NCI-H226 (cell line): ENCODE measurements at places on chromosomes 11 and 22.

- peak; percentile 33 for DNase-seq
Measured at GRCh38 chr11:93986716-93987115, 34.4 kb upstream of the HEPHL1 start.

GRCh38 chr11:77801477-77801876 lies 19.0 kb downstream of the RSF1 start:
- DNase-seq = no peak

GRCh38 chr11:123681030-123681429 lies 26.6 kb upstream of the SCN3B start:
- DNase-seq = no peak

DNA sequence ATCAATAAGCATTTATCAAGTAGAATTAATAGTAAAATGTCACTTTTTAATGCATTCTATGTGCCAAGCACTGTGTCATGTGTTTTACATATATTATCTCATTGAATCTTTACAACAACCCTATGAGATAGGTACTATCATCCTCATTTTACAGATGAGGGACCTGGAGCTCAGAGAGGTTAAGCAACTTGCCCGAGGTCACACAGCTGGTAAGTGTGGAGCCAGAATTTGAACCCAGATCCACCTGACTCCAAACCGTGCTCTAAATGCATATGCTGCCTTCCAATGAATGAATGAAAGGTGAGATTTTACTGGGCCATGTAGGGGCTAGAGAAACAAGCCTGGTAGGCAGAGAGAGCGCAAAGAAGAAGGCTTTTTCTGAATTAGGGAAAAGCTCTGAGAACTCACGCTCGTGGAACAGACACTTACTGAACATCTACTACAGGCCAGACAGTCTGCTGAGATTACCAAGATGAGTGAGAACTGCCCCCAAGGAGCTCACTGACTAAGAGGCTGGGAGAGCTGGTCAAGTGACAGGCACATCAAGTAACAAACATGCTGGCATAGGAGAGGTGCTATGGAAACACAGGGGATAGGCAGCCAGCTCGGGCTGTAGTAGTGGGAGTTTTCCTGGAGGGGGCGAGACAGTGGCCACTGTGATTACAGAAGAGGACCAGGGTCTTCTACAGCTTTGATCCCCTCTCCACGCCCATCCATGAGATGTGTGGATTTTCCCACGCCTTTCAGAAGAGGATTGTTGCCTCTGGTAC lies 4.4 kb downstream of the ABCG4 start:
- DNase-seq = no peak

- no peak for DNase-seq
Measured at GRCh38 chr11:78424334-78425270, 7.0 kb upstream of the GAB2 start.

- no peak for DNase-seq
Measured at GRCh38 chr22:42307806-42308563, 37.5 kb upstream of the TCF20 start.

- DNase-seq = no peak
Measured at GRCh38 chr22:47599753-47600152, 837.3 kb downstream of the TBC1D22A start.

GRCh38 chr11:61509043-61510029 lies 787 bp downstream of the LRRC10B start:
- peak; percentile 57 for DNase-seq

DNA sequence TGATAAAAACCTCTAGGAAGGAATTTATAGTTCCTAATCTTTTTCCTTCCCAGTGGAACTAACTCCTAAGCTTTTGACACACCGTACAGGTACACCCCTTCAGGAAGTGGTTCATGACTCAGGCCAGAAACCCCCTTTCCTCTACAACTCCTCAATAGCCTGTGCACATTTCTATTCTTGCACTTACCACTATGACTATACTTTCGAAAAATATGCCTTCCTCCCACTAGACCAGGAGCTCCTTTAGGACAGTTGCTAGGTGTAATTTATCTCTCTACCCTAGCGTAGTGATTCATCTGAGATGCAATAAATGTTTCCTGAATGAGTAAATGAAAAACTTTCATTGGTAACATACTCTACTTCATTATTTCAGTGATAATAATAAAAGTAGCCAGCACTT lies 14.5 kb downstream of the MAP6 start:
- DNase-seq = peak; percentile 98

GRCh38 chr11:117458275-117459122 lies 130.8 kb downstream of the CEP164 start:
- DNase-seq = peak; percentile 79

- DNase-seq = no peak
Measured at GRCh38 chr11:45848654-45849081, 1.4 kb downstream of the CRY2 start.

DNA sequence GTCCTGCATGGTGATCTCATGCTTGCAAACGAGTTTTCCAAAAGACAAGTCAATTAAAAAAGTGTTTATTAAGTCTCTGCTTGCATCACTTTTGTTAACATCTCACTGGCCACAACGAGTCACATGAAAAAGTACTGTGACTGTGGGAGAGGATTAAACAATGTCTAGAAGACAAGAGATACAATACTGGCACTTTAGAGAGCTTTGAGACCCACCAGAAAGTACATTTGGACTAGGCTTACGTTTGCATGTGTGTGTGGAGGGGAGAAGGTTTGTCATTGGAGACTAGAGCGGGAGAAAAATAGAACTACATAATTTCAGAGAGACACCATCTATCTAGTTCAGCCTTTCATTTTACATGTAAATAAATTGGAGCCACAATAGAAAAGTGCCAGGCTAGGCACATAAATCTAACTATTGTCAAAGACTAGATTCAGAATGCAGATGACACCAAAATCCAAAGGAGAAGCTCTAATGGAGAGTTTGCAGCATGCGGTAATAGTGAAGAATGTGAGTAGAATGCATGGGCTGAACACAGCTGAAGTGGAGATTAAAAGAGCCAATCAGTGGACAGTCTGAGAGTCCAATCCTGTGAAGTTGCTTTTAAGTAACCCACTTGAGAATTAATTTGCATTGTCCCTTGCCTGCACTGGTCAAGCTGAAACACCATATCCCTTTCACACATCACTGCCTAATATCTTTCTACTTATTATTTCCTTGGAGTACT lies 977.4 kb upstream of the FAT3 start:
- no peak for DNase-seq

DNA sequence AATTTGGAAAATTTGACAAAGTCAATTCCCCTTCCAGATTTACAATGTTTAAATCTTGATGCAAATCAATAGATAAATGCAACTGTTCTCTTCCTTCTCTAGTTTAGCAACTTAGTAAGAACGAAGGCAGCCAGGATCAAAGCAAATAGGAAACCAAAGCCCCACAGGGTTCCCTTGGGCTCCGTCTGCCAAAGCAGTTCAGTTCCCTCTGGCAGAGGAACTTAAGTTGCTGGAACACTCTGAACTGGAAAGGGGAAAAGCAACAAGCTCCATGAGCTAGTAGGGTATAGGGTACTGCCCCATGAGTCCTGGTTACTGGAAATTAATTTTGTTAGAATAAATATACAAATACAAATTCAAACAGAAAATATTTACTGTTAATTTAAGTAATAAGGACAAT lies 91.3 kb downstream of the RELT start:
- DNase-seq = no peak

- DNase-seq = no peak
Measured at GRCh38 chr11:117881217-117881616, 4.8 kb upstream of the FXYD6 start.

- DNase-seq = peak; percentile 4
Measured at GRCh38 chr11:112961146-112961668, at the start of gene NCAM1. Gene NCAM1 (plus strand): TSS chr11:112961420.

- DNase-seq = no peak
Measured at GRCh38 chr11:61474013-61474643, 34.4 kb upstream of the LRRC10B start.

GRCh38 chr22:49566141-49566541 lies 261.5 kb downstream of the BRD1 start:
- no peak for DNase-seq

DNA sequence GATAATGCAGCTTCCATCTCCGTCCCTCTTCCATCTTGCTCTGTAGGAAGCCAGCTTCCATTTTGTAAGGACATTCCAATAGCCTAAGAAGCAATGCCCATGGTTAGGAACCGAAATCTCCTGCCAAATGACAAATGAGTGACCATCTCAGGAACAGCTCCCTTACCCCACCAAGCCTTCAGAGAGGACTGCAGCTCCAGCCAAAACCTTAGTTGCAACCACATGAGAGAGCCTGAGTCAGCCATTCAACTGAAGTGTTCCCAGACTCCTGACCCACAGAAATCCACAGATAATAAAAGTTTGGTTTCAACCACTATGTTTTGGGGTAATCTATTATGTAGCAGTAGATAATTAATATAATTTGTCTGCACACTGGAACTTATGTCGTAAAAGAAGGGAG lies 51.7 kb upstream of the LDLRAD3 start:
- no peak for DNase-seq

- no peak for DNase-seq
Measured at GRCh38 chr11:115699733-115700132, 195.5 kb upstream of the CADM1 start.

DNA sequence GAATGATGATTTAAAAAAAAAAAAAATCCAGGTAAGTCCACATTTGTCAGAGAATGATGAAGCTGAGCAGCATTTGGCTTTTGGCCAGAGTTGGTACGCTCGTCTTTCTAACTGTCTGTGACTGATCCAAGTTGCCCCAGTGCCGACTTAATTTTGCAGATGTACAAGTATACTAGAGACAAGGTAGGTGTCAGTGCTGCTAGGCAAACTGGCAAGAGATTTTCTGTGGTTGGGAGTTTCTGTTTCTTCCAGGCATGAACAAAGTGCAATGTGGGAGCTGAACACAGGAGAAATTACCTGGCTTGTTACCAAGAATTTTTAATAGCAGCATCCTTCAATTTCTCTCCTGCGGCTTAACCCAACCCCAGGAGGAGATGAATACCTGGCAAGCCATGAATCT lies 307.7 kb downstream of the BUD13 start:
- peak; percentile 15 for DNase-seq

- DNase-seq = no peak
Measured at GRCh38 chr11:15615398-15616096, 500.8 kb downstream of the INSC start.

GRCh38 chr11:130786586-130786985 lies 129.7 kb downstream of the SNX19 start:
- DNase-seq = no peak

DNA sequence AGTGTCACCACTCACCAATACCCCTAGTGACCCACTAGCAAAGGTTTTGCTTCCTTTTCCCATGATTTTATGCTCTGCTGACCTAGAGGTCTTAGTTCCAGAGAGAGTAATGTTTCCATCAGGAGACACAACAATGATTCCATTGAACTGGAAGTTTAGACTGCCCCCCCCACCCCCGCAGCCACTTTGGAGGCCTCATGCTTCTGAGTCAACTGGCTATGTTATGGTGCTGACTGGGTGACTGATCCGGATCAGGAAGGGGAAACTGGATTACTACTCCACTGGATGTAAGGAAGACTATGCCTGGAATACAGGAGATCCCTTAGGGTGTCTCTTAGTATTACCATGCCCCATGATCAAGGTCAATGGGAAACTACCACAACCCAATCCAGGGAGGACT lies 633.6 kb downstream of the OPCML start:
- no peak for DNase-seq

DNA sequence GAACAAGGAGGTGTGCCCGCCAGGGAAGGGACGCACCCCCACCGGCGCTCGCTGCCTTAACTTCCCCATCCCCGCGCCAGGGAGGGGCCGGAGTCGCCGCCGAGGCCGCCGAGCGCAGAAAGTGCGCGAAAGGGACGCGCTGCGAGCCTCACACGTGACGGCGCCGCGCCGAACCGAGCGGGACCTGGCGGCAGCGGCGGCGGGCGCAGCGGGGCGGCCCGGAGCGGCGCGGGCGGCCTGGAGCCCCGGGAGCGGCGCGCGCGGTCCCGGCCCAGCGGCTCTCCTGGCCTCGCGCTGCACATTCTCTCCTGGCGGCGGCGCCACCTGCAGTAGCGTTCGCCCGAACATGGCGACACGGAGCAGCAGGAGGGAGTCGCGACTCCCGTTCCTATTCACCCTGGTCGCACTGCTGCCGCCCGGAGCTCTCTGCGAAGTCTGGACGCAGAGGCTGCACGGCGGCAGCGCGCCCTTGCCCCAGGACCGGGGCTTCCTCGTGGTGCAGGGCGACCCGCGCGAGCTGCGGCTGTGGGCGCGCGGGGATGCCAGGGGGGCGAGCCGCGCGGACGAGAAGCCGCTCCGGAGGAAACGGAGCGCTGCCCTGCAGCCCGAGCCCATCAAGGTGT lies at the start of gene SORL1:
TSS of gene SORL1 (plus strand) at position 329 of the 623 bp plus-strand sequence. CDS start at position 347, 18 bp downstream.
- DNase-seq = peak; percentile 47

DNA sequence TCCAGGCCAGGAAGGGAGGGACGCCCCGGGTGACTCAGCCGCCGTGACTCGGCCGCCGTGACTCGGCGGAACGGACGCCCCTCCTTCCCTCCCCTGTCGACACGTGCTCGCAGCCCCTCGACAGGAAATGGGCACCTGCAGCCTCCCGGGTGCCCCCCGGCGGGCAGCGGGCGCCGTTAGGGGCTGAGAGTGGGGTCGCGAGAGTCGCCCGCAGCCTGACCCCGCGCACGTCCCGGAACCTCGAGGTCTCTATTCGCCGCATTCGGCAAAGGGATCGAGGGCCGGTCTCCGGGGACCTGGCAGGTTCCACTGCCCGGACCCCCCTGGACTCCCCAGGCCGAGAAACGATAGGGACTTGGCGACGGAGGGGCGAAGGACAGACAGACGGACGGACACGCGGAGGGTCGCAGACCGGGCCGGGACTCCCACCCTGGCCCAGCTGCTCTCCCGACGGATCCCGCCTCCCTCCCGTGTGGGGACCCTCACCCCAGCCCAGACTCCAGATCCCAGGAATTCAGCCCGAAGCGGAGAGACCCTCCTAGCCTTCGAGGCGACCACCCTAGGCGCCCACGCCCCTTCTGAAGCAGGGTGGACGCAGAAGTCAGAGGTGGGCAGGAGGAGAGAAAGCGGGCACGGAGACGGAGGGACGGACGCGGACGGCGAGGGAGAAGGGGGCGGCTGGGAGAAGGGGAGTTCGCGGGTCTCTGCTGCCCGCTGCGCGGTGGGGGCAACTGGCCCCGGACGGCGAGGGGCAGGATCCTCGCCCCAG lies 648 bp downstream of the FOSL1 start:
- peak; percentile 86 for DNase-seq

GRCh38 chr11:6360183-6360582 lies 30.1 kb upstream of the SMPD1 start:
- DNase-seq = no peak

DNA sequence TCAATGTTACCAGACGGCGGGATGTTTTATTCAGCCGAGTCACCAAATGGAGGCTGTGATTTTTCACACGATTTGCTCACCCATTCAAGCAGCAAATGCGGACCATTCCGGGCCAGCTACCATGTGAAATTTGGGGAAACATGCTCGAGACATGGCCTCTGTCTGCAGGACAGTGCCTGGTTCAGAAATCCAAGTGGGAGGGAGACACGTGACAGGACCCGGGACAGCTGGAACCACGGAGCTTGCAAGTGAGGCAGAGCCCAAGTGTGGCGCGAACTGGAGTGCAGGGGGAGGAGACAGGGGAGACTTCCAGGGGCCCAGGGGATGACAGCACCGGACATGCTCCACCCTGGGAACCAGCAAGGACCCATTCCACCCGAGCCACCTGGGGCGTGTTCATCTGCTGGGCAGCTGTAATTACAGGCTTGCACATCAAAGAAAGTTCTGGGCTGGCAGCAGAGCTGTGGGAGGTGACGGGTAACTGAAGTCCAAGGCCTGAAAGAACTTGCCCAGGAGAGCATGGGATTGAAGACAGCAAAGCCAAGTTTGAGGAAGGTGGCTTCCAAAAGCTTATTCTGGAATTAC lies 16.5 kb downstream of the CERK start:
- DNase-seq = no peak
